ENCODE measurements at places on chromosomes 1 and 21.

DNA sequence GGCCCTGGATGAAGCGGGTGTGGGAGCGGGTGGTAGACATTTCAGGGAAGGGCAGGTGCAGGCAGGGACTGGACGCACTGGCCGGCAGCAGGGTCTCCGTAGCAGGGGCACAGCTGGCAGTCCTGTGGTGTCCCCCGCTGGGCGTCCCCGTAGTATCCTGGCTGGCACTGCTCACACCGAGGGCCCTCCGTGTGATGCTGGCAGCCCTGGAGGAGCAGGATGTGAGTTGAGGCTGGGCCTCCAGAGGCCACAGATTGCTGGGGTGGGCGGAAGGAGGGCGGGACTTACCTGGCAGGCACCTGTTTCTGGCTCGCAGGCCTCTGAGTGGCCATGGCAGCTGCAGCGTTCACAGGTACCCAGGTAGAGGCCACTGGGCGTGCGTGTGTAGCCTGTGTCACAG, 62.3 kb downstream of the LDLRAD2 start:
- no peak for DNase-seq

- DNase-seq: no peak
Observed at GRCh38 chr1:152743371-152744145, 14.3 kb upstream of the KPRP start.

DNA sequence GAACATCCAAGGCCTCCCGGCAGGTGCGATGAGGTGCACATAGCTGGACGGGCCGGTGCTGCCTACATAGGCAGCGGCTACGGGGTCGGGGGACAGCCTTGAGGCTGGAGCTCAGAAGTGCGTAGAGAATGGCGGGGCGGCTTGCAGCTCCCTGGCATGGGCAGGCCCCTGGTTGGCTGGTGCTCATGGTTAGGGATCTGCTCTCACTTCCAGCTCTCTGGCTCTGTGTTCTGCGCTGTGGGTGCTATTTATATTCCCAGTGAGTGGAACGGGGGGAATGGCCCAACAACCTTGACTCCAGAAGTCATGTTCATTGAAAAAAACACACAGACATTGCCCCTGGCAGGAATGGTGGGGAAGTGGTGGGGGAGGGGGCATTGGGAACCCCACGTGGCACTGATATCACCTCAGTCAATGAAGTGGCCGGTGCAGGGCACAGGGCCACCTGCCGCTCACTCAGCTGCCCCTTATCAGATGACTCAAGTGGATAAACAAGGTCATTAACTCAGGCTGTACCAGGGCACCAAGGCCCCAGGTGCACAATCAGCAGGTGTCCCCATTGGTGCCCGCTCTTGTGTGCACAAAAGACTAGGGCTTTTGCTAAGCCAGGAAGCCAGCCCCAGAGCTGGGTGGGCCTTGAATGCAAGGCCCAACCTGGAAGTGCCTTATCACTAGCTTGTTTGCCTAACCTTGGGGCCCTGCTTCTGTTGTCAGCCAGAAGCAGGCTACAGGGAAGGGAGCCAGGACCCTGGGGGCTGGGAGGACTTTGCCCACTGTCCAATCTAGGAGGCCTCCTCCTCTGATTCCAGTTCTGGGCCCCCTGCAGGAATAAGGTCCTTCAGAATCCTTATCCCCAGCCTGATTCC, at the start of gene NR0B2:
Gene NR0B2, minus strand, starts transcription at position 222 of the 866 bp plus-strand sequence. Its CDS starts 35 bp downstream, at position 187.
- no peak for DNase-seq

GRCh38 chr21:28991861-28992525, 684 bp downstream of the LTN1 start:
- DNase-seq: no peak

DNA sequence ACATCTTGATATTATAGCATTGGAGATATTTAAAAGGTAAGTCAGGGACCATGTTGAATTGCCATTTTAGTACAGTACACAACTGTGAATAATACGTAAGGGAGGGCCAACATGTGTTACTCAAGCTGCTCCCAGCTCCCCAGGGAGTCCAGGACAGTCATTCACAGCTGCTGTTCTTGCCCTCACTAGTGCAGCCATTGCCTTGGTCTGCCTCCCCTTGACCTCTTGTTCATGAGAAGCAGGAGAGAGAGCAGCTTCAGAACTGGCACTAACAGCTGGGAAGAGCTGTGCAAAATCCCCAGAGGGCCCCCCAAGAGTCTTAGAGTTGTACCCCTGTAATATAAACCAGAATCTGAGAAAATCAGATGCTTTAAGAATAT, 16.4 kb downstream of the TCEANC2 start:
- no peak for DNase-seq

- no peak for DNase-seq
Observed at GRCh38 chr21:45465611-45466329, 60.8 kb downstream of the COL18A1 start.

DNA sequence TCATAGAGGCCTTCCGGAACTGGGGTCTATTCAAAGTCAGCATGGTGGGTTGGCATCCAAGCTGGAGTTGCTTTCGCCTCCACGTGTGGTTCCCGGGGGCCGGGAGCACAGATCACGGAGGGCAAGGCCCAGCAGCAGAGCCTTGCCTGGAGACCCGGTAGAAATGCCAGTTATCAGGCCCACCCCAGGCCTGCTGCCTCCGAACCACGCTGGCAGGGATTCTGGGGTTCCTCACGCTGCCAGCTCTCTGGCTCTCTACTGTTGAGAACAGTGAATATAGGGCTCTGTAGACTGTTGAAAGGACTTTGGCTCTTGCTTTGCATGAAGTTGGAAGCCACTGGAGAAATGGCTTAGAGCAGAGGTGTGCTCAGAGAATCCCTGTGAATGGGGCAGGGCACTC, 127.5 kb downstream of the RIPK4 start:
- DNase-seq: no peak

- no peak for DNase-seq
Observed at GRCh38 chr1:19684677-19685076, 20.0 kb downstream of the HTR6 start.

- DNase-seq: no peak
Observed at GRCh38 chr1:37858931-37859506, 373 bp downstream of the MTF1 start.

GRCh38 chr1:234395297-234395696, 22.0 kb downstream of the COA6 start:
- no peak for DNase-seq

DNA sequence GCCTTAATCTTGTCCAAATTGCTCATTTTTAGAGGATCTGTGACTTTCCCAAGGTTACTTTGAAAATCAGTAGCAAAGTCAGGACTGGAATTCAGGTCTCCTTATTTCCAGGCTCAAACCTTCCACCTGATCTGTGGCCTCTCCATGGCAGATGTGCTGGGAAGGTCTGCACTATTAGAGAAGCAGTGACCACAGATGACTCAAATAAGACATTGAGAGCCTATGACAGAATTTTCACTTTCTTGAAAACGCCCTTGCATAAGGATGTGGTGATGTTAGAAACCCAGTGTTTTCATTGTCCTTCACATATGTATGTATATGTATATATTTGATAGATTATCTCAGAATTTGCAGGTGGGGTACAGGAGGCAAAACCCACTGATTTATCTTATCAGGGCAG, 45.3 kb downstream of the TTC39A start:
- peak; percentile 53 for DNase-seq

GRCh38 chr1:97634758-97635157, 286.1 kb downstream of the DPYD start:
- no peak for DNase-seq

DNA sequence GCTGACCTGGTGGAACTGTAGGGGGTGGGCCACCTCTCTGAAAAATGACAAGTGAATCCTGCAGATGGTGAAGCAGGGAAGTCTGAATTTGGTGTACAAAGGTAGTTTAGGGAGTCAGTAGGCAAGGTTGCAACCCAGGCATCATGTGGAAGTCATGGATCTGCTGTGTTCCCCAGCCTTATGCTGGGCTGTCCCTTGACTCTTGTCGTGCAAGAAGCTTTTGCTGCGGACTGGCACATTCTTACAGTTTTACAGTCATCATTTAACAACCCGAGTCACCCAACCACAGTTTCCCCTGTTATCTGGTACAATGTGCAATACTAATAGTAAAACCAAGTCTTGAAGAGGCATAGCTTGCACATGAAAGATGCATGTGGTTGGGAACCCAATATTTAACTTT, 13.2 kb downstream of the RHOU start:
- DNase-seq: no peak

- DNase-seq: no peak
Observed at GRCh38 chr1:26225033-26225831, 8.8 kb upstream of the CEP85 start.

GRCh38 chr1:35112668-35113067, 33.5 kb downstream of the ZMYM1 start:
- DNase-seq: no peak

DNA sequence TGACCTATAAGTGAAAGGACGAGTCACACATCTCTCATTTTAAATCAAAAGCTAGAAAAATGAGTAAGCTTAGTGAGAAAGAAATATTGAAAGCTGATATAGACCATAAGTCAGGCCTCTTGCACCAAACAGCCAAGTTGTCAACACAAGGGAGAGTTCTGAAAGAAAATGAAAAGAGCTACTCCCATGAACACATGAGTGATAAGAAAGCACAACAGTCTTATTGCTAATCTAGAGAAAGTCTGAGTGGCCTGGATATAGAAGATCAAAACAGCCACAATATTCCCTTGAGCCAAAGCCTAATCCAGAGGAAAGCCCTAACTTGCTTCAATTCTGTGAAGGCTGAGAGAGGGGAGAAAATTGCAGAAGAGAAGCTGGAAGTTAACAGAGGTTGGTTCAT, 175.0 kb downstream of the SMYD3 start:
- DNase-seq: no peak

- DNase-seq: no peak
Observed at GRCh38 chr1:5408401-5408800, 583.8 kb downstream of the NPHP4 start.

DNA sequence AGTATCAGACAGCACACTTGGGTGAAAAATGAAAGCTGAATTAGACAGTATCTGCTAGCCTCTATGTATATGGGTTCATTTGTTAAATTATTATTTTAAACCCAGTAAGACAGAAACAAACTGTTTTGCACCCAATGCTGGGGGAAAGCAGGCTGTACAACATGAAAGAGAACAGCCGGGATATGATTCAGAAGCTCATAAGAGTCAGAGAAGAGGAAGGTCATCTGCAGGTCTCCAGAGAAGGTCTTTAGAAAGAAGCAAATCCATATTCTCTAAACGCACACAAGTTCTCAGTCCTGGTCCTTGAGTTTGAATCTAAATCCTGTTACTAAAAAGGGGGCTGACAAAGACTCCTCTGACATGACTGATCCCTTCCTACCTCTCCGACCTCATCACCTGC, 155.1 kb downstream of the SIPA1L2 start:
- no peak for DNase-seq

GRCh38 chr1:45009956-45010854, 919 bp downstream of the HECTD3 start:
- no peak for DNase-seq

DNA sequence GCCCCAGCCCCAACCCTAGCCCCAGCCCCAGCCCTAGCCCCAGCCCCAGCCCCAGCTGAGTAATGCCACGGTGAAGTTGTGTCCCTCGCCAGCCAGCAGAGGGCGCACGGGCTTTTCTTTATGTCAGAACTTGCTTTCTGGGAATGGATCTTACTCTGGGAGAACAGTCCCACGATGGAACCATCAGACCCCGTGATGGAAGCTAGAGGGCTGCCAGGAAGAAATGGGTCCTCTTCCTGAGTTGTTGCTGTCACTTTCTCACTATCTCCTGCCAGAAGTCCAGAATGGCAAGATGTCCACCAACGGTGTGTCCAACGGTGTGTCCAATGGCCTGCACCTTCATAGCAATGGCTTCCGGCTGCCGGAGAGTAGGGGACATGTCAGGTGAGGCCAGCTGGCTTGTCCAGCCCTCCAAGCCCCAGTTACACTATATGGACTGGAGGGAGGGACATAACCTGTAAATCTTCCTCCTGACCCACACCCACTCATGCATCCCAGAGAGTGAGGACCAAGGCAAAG, 25.1 kb upstream of the TMEM222 start:
- no peak for DNase-seq

DNA sequence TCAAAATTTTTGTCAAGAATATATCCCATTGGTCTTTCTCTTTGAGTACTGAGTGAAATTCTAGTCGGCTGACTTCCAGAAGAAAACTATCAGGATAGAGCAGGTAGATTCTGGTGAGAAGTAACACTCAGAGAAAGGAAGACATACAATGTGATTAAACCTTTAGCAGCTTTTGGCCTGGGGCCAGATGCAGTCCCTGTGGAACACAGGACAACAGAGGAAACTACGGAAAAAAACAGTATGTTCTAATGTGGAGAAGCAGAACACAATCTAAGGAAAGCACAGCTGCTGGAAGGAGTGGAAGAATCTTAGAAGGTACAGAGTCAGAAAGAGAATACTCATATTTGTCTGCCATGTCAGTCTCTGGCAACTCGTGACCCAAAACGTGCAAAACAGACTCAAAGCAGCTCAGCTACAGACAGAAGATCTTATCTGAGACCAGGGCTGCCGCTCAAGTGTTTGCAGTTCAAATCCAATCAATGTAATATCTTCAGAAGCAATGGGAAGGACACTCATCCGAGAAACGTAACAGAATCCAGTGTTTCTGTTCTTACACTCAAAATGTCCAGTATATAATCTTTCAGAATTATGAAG, 283.8 kb downstream of the MRPL39 start:
- DNase-seq: no peak

All from GM12878 (cell line).